ENCODE measurements at places on chromosomes 16 and 17.

DNA sequence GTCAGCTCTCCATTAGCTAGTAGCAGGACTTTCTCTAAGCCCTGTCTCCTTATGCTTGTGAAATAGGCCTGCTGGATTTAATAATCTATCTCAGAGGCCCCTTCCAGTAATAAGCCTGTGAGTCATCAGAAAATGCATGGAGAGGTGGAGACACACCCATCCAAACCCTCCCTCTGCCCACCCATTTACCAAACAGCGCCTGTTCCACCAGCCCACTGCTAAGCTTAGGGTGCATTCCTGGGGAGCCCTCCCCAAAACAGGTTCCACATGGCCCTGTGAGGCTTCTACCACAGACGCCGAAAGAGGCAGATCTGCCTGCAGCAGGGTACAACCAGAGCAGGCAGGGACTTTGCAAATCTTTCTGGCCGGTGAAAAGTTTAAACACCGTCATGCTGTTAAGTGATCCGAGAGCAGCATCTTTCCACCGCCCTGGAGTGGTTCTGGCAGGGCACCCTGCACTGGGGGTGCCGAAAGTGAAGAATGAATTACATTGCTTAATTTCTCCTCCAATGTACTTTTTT lies 99.3 kb downstream of the GAS7 start:
- no peak for DNase-seq

DNA sequence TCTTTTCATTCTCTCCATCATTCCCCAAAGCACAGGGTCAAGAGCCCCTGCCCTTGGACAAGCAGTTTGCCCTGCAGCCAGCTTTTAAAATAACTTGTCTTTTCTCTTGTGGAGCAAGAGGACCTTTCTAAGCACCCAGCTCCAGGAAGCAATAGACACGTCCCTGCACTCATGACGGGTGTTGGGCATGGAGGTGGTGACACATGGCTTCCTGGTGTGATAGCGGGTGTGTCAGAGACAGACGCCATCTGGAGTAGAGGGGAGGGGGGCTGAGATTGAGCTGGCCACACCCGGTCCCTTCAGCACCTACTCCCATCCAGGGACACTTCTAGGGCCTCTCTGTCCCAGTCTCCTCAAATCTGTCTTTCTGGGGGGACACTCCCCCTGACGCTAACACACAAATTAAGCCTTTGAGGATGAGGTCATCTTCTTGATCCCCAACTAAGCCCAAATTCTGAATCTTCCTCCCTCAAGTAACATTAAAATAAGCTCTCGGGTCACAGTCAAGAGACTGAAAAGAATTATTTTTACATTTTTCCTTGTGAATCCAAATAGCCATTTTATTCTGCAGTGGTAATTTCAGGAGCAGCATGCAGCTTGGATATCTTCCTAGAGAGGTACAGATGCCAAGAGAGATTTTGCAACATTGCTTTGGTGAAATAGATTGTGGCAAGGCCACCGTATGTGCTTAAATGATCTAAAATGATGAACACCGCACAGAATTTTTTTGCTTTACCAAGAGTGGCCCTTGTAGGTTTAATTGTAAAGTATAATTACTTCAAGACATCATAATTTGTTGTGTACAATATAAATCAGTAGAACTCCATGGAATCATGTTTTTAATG lies 216.6 kb upstream of the IRX3 start:
- DNase-seq, result no peak

DNA sequence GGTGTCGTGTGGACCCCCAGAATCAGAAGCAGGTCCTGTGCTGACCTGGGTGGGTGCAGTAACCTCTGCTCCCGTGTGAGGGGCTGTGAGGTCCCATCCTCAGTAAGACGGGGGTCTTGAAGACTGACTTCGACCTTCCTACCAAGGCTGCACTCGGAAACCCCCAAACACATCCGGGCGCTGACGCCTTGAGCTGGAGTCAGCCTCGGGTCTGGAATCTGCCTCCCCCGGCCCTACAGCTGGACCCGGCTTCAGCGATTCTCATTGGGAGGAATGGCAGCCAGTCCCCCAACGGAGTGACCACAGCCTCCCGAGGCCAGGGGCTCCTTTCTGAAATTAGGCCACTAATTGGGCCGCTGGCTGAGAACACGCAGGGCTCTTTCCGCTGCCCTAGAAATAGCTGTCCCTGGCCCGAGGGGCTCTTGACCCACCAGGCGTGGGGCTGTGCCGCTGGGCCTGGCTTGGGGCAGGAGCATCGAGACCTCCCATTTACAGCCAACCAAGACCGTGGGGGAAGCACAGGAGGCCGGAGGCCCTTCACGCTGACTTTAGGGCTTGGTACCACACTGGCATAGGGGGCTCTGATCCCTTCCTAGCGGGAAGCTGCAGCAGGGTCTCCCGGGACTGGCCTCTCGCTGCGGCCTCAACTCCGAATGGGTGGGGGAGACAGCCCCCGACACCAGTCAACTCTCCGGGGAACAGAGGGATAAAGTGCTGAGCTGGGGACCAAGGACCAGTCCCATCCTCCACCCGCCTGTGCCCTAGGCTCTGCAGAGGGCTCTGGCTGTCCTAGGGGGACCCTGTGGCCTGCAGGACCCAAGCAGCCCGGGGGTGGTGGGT lies 2.6 kb upstream of the GNG13 start:
- no peak for DNase-seq

DNA sequence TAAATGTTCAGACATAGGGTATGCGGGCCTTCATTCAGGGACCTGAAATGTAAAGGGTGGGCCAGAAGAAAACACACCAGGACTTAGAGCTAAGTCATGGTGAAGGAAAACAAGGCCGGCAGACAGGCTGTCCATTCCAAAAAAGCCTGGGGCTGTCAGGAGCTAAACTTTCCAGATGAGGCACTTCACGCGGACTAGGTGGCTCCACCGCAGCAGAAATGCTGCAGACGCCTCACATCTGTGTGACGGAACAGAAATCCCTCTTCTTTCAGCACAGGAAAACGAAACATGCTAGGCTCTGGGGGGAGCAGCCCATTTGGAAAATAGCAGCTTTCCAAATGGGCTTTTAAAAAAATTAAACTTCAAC lies 88.7 kb downstream of the HS3ST3A1 start:
- DNase-seq, result no peak

GRCh38 chr17:17564323-17564722 lies 27.2 kb downstream of the PEMT start:
- no peak for DNase-seq

GRCh38 chr17:37225465-37225864 lies 150.3 kb upstream of the C17orf78 start:
- DNase-seq, result no peak

- DNase-seq, result no peak
Observed at GRCh38 chr17:75896415-75897159, at the start of gene TRIM65. Gene TRIM65, minus strand, starts transcription at chr17:75896951. Its CDS starts 14 bp downstream, at chr17:75896937.

DNA sequence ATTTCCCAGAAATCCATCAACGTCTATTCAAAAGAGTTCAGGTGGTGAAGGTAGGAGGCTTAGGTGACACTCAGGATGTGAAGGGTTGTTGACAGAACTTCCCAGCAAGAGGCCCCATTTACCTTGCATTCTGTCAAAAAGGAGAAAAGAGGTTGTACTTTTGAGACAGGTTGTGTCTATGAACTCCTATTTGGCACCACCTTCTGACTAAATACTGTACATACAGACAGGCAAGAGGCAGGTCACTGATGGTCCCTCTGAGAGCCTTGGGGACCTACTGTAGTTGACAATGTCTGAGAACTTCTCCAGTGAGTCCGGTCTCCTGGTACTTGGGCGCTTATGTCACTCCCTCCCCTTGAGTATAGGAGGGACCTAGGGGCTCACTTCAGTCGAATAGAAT lies 479.3 kb upstream of the ZFHX3 start:
- no peak for DNase-seq

GRCh38 chr17:58313815-58314705 lies 14.5 kb downstream of the TSPOAP1 start:
- DNase-seq, result no peak

DNA sequence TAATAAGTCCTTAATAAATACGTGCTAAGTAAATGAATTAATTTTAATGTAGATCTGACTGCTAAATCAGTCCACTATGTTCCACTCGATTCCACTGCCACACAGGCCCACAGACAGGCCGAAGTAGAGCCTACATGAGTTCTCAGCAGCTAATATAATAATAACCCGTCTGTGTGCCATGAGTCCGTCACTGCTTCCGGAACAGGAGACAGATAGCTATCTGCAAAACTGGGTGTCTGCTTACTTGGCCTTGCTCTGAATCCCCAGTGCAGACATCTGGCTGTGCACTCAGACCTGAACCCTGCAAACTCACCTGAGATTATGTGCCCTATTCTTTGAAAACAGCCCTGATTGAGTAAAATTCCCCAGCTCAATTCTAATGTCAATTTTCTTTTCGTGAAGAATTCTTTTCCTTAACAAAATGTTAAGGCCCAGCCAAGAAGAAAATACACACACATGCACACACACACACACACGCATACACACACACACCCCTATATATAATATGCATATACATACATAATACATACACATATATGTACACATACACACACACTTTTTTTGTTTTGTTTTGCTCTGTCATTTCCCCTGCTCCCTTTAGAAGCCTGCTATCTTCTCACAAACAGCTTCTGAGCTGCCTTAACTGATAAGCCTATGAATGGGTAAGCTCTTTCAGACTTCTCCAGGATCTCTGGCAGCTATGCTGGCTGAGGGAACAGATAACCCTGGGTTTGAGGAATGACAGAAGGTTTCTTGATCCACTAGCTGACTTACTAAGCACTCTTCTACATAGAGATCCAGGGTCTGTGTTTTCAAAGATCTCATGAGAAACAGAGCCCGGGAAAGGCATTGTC lies 39.8 kb upstream of the TOM1L1 start:
- DNase-seq, result no peak

DNA sequence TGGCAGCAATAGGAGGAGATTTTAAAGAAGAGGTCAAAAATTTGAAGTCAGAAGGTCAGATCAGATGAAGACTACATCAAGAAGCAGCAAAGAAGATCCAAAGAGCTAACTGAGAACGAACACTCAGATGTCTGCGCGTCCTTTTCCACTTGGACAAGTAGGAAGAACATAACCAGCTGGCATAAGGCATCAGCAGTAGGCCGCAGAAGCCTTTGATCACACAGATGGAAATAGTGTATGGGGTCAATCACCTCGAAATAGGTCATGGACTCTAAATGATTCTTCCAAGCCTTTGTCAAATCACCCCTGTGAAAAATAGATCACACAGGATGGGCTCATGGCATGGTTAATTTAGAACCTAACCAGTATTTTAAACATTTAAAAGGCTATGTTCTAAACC lies 56.4 kb upstream of the TOM1L1 start:
- no peak for DNase-seq

DNA sequence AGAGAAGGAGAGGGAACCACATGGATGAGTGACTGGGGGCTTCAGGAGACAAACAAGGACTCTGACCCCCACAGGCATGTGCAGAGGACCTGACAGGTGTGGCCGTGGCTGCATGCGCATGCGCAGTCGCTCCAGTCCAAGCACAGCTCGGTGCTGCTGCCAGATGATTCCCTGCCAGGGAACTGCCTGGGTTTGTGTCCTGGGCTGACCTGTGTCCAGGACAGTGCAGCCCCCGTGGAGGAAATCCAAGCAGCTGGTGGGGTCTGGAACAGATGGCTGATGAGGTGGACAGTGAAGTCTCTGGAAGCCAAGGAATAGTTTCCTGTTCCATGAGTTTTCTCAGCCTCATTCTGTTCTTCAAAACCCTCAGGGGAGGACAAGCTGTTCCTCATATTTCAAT lies 27.3 kb downstream of the LASP1 start:
- no peak for DNase-seq

GRCh38 chr16:57703416-57704010 lies 8.9 kb downstream of the DRC7 start:
- no peak for DNase-seq

- DNase-seq, result no peak
Observed at GRCh38 chr16:50093607-50094539, 28.1 kb downstream of the HEATR3 start.

GRCh38 chr17:41343029-41343428 lies 7.6 kb downstream of the KRT33A start:
- DNase-seq, result no peak

DNA sequence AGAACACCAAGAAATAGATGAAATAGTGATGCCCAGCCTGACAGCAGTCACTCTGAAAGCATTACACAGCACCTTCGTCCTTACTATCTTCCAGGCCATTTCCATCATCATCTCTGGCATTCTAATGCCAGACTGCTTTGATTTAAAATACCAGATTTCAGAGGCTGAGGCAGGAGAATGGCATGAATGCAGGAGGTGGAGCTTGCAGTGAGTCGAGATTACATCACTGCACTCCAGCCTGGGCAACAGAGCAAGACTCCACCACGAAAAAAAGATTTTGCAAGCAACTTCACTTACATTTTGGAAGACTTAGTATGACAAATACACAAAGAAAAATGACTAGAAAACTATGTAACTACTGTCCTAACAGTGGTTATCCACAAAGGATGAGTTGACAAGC lies 244.0 kb downstream of the CPPED1 start:
- no peak for DNase-seq

- DNase-seq, result no peak
Observed at GRCh38 chr17:29263916-29264315, 17.3 kb downstream of the CRYBA1 start.

- DNase-seq, result no peak
Observed at GRCh38 chr16:67987460-67988160, 7.3 kb upstream of the DPEP3 start.

DNA sequence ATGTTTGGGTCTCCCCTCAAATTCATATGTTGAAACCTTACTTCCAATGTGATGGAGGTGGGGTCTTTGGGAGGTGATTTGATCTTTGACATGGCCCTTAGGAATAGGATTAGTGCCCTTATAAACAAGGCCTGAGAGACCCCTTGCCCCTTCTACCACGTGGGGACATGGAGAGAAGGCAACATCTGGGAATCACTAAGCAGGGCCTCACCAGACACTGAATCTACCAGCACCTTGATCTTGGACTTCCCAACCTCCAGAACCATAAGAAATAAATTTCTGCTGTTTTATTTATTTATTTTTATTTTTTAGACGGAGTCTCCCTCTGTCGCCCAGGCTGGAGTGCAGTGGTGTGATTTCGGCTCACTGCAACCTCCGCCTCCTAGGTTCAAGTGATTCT lies 40.1 kb downstream of the GDE1 start:
- no peak for DNase-seq

- no peak for DNase-seq
Observed at GRCh38 chr17:50871364-50871763, 5.2 kb upstream of the TOB1 start.

All from LNCaP clone FGC (cell line).